ENCODE measurements at places on chromosomes 5 and 9. TPM values are rescaled to one million over a fixed set of nuclear protein-coding genes. Genes with fewer than 3 reads are reported as not detected.

DNA sequence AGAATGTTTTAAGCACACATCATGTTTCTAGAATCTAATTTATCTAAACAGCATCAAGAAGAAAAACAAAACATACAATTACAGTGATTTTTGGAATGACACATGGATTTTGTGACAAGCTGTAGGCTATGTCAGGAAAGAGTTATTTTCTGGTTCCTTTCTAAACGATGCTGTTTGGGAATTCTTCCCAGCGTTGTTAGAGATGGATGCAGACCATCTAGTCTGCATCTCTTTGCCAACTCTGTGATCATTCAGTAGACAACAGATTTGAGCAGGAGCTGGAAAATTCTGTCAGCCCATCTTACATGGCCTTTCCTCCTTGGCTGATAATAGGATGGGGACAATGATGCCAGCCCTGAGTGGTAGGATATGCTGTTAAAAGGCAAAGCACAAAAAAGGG is 295.7 kb upstream of the TRPC7 start:
- no peak for DNase-seq

PCDHGC5 gene
- polyA plus RNA-seq = 0.97 TPM

- peak; percentile 45 for DNase-seq
These were observed 87.5 kb upstream of the SSBP2 start for GRCh38 chr5:81838307-81838906.

GRCh38 chr5:122929001-122929400 is 83.6 kb downstream of the SNX24 start:
- DNase-seq = no peak

DNA sequence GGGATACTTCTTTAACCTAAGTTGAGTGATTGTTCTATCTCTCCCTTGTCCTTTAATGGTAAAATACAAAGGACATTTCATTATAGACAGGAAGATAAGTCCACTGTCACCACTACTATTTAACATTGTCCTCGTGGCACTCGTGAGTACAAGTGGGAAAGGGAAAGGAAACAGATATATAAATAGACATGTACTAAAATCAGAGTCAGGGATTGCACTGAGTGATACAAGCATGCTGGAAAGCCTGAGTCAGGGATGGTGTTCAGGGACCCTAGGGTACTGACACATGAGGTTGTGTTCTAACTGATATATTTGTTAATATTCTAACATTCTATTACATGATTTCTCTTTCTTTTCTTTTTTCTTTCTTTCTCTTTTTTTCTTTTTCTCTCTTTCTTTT is 74.8 kb upstream of the FAM170A start:
- DNase-seq = no peak

GRCh38 chr5:2579126-2579525 is 172.4 kb downstream of the IRX2 start:
- no peak for DNase-seq

DNA sequence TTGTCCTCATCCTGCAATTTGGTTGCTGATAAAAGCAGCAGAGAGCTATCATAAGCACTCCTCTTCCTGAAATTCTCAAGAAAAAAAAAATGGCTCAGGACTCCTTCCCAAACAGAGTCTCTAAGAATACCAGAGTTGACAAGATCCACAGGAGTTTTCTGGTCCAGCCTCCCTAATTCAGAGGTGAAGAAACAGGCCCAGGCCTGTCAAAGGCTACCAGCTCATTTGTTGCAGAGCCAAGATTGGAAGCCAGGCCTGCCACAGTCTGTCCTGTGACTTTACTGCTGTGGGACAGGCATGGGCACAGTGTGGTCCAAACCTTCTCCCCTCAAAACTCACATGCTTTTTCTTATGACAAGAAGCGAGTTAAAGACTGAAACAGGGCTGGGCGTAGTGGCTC is 41.5 kb downstream of the NIPSNAP3B start:
- DNase-seq = no peak

DNA sequence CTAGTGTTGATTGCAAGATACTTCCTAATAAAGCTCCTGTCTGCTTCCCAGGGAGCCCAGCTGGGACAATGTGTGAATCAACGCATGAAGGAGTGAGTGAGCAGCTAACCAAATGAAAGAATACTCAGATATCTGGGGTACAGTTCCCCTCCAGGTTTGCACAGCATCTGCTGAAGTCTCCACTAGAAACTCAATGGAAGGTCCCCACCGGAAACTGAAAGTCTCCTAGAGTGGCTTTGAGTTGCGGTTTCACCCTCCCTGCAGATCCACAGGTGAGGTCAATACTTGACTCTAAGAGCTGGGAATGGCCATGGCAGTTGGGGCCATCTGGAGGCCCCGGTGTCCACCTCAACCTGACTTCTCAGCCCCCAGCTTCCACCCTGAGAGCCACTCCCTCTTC is 198.2 kb upstream of the MSX2 start:
- DNase-seq = no peak

PCDHGA11 gene
- 4.7 TPM for polyA plus RNA-seq

GRCh38 chr5:14489643-14490042 is 91.9 kb upstream of the OTULINL start:
- DNase-seq = no peak

GRCh38 chr9:109214414-109214813 is 47.4 kb upstream of the FRRS1L start:
- no peak for DNase-seq

Measured in fibroblast of lung (primary cell).